GM23338 (cell line): ENCODE measurements at places on chromosomes 4 and X.

DNA sequence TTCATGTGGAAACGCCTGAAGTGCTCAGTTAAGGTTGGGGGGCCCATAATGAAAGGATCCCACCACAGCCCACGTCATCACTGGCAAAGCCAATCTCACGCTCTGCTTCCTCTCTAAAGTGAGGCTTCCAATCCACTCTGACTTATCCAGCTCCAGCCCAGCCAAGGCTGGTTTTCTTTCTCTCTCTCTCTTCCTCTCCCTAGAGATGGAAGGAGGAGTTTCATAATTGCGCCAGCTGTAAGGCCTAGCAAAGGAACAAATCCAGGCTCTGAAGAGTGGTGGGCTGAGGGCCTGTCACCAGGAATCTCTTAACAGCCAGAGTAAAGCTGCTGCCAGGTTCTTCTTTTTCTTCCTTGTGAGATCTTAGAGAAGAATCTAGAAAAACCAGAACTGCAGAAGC is 20.7 kb upstream of the BCLAF3 start:
- no peak for DNase-seq

DNA sequence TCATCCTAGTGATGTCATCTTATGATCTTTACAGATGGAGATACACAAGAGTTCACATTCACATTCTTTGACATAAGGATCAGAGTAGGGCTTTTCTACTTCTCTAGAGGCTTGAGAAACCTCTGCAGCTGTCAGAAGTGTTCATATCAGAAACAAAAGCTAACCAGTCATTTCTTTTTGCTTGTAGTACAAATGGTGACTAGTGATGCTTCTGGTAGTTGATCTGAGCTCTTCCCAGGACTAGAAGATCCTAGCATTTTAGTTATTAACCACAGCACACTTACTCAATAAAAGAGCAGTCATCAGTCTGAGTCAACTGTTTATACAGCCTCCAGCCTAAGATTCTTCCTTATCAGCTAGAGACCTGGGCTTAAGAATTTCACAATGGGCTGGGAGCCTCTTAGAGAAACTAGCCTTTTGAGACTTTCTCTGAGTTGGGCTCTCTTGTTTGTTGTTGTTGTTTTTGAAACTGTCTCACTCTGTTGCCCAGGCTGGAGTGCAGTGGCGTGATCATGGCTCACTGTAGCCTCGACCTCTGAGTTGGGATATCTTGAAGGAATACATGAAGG is 84.1 kb downstream of the TMEM164 start:
- DNase-seq = peak; percentile 8

DNA sequence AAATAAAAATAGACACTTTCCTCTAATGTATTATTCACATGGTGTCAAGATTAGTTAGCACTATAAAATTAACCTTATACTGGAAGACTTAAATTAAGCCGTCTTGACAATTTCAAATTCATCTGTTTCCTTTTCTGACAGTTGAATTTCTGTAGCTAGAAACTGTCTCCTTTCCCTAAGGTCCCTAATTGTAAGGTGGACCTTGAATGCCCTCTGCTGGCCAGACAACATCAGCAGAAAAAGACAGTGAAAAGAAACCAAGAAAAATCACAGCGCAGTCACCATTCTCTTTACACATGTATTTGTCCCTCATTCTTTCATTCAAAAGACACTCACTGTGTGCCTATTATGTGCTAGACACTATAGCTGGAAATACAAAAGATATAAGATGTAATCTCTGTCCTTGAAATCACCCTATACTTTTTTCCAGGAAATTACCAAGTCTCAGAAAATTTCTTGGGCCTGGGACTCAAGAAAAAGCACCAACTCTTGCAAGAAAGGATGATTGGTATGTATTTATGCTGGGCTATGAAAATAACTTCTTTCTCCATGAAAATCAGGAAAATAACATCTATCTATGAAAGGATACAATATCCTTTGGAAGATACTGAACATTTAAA is 32.7 kb upstream of the AMBN start:
- DNase-seq = peak; percentile 74

GRCh38 chrX:17546356-17546755 is 171.4 kb downstream of the NHS start:
- DNase-seq = no peak

DNA sequence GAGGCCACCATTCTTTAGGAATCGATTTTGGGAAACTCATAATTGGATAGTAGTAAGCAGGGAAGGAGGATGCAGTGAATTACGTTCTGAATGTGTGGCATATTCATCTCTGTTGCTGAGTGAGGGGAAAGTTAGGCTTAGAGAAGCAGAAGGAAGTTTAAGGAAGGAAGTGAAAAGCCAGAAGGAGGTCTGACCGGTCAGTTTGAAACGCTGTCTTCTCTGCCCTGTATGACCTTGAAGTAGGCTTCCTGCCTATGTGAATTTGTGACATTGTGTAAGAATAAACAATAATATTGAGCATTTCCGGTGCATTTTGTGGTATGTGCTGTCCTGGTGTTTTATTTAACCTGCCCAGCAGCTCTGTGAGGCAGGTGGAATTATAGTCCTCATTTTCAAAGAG is 67.3 kb downstream of the PDLIM5 start:
- DNase-seq = no peak

DNA sequence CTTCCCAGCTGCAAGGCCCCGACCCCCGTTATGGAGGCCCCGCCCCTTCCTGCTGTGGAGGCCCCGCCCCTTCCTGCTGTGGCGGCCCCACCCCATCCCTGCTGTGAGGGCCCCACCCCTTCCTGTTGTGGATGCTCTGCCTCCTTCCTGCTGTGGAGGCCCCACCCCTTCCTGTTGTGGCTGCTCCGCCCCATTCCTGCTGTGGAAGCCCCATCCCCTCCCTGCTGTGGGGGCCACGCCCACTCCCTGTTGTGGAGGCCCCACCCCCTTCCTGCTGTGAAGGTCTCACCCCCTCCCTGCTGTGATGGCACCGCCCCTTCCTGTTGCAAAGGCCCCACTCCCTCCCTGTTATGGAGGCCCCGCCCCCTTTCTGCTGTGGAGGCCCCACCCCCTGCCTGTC is 104.9 kb upstream of the PSAPL1 start:
- peak; percentile 62 for DNase-seq

- peak; percentile 85 for DNase-seq
Observed at GRCh38 chr4:124738994-124739393, 26.5 kb upstream of the ANKRD50 start.

GRCh38 chr4:127196655-127197352 is 436.0 kb upstream of the INTU start:
- no peak for DNase-seq

DNA sequence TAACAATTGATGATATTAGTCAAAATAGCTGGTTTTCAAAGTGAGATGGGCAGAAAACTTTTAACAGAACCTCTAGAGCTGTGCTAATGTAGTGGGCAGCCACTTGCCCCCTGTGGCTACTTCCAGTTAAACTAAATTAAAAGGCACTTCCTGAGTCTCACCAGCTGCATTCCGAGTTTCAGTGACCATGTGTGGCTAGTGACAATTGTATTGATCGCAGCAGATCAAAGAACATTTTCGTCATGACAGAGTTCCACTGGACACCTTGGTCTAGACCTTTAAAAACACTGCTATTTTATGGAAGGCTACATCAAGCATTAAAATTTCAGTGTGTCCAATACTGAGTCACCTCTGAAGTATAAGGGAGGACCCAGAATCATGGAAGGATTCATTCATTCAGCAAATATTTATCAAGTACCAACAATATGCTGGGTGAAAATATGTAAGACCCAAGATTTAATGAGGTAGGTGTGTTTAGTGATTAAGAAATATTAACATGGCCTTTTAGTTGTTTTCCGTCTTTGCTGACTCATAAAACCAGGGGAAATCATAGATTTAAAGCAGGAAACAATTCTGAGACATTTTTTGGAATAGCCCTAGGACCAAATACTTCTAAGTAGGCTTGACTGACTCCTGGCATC is 5.1 kb upstream of the FAT1 start:
- peak; percentile 32 for DNase-seq

DNA sequence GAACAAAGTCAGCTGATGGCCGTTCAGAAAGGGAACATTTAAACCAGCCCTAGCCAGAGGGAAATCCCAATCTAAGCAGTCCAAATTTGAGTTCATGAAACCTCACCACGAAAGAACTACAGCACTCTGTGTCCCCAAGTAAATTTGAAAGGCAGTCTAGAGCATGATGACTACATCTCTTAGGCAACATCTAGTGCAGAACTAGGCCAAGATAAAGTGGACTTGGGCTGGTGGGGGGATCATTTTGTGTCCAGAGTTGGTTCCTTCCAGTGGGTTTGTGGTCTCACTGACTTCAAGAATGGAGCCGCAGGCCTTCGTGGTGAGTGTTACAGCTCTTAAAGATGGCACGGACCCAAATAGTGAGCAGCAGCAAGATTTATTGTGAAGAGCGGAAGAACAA is 64.9 kb downstream of the KLHL4 start:
- DNase-seq = no peak

DNA sequence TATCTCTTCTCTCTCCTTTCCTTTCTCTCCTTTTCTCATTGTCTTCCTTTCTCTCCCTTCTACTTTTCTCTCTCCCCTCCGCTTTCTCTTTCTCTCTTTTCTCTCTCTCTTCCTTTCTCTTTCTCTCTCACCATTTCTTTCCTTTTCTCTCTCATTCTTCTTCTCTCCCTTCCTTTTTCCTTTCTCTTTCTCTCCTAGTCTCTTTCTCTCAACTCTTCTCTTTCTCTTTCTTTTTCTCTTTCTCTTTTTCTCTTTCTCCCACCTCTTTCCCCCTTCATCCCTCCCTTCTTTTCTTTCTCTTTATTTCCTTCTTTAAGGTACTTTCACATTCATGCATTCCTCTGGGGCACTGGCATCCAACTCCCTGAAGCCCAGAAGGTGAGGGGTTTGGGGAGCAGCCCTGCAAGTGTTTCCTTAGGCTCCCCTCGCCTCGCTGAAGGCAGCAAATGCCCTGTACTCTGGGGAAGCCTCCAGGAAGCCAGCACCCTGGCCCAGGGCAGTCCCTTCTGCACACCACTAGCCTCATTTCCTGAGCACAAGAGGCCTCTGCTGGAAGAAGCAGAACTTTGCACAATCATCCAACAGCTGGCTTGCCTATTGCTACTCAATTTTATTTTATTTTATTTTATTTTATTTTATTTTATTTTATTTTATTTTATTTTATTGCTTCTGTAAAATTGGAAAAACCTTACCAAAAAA is 124.2 kb downstream of the NFKB1 start:
- peak; percentile 52 for DNase-seq

DNA sequence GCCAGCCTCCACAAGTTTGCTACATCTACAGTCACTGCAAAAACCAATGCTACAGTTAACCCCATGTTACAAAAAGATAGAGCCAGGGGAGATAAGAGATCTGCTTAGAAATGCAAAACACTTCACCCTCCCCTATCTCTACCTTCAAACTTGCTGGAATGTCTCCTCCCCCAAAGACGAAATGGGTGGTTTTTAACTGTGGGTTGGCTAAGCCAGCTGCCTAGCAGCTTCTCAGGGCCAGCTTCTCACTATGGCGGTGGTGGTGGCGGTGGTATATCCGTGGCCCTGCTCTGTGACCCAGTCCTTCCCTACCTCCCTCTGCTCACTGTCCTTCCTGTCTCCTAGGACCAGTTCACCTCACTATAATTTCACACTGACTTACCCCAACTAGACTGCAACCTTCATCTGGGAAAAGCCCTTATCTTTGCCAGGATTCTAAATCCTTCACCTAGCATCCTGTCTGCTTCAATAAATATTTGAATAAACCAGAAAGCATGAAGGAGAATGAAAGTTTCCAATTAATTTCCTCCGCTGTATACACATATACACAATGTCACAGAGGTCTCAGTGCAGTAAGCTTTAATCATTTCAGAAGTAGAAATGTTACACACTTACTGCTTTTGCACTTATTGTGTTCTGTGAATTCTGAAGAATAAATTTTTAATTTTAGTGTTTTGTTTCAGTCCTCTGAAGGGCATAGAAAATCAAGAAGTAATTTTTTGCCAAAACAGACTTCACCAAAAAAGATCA is 46.3 kb downstream of the SH3KBP1 start:
- peak; percentile 71 for DNase-seq

- no peak for DNase-seq
Observed at GRCh38 chrX:94361241-94361640, 687.2 kb downstream of the FAM133A start.

- DNase-seq = no peak
Observed at GRCh38 chr4:118557298-118557851, 127.8 kb upstream of the METTL14 start.

DNA sequence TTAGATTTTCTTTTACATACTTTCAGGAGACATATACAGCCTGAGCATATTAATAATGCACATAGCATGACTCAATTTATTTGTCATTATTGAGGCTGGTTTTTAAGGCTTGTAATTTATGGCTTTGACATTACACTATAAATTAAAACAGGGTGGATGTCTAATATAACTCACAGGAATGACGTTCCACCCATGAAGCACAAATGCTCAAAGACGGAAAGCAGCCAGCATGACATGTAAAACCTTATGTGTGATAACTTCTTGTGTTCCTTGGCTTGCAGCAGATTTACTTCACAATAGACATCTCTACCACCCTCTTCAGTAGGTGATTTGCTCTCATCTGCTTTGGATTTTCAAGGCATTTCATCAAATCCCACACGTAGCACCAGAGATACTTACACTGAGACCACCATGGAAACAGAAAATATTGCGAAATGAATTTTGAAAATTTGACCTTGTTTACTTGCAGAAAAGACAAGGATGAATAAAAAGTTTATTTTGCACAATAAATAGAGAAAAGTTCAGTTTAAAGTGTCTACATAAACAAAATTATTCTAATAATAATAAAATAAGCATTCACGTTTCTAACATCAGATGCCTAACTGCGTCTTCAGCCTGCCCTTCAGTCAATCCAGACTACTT is 64.7 kb upstream of the BTC start:
- DNase-seq = no peak

GRCh38 chr4:2303686-2304320 is 41.9 kb upstream of the MXD4 start:
- no peak for DNase-seq

DNA sequence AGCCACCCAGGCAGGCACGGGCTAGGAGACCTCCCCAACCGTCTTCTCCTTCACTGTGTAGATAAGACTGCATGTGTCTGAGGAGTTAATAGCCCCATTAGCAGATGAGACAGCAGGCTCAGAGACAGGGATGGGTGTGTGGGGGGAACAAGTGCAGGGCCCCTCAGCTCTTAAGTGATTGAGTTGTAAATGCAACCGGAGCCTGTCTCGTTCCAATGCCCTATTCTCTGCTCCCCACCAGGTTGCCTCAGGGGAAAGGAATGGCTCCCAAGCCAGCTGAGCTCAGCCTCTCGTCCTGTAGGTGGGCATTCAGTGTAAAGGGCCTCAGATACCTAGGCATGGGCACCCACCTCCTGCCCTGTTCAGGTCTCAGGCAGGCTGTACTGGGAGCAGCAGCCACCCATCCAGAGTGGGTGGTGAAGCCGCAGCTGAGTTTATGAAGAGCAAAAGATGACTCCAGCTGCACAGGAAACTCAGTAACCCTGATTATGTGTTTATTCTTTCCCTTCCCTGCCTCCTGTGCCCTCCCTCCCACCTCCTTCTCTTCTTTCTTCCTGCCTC is 87.3 kb downstream of the PJA1 start:
- DNase-seq = no peak

DNA sequence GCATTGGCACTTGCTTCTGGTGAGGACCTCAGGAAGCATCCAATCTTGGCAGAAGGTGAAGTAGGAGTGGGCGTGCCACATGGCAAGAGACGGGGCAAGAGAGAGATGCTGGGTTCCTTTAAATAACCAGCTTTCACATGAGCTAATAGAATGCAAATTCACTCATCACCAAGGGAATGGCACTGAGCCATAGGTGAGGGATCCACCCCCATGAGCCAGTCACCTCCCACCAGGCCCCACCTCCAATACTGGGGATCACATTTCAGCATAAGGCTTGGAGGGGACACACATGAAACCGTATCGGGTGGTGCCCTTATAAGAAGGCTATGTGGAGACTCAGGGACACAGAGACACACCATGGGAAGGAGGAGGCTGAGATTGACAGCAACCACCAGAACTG is 140.0 kb upstream of the MSX1 start:
- DNase-seq = peak; percentile 44
